CD4-positive, alpha-beta T cell treated with Interleukin-4 for 4 hours (primary cell): ENCODE measurements at places on chromosomes 2 and 18.

- no peak for DNase-seq
Measured at GRCh38 chr2:234964631-234965461, 13.0 kb downstream of the SH3BP4 start.

GRCh38 chr18:36296650-36297416, 680 bp upstream of the FHOD3 start:
- no peak for DNase-seq

- no peak for DNase-seq
Measured at GRCh38 chr2:241014224-241014623, 15.8 kb downstream of the SNED1 start.

DNA sequence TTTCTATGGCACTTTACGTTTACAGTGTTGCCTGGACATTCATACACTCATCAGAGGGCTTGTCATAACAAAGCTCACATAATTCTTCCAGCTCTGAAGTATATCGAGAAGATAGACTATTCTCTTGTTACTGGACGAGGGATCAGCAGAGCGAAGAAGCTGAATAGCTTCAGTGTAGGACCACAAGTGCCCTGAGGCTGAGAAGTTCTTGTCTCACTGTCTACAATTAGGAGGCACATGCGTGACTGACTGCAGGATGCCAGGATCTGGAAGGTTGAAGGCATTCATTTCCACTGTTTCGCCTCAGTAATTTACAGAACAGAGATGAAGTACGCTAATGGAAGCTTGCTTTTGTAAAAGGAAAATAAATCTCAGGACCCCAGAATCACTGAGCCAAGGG, 9.6 kb downstream of the SH3YL1 start:
- no peak for DNase-seq

- DNase-seq: peak; percentile 68
Measured at GRCh38 chr2:136381722-136382633, 264.0 kb upstream of the CXCR4 start.

DNA sequence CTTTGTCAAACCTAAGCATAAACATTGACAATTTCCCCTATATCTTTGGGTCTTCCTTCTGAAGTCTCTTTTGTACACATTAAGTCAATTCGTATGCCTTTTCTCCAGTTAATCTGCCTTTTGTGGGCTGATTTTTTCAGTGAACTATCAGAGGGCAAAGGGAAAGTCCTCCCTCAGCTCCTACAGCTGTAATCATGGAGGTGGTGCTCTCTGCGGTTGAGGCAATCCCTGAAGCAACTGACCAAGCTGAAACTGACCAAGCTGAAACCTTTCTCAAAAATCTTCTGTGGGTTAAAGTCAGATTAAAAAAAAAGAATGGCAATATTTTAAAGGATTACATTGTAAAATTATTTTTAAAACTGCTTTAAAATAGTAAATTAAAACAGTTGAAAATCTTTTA, 105.8 kb upstream of the DNAJC10 start:
- no peak for DNase-seq

GRCh38 chr2:176079831-176080539, 3.8 kb downstream of the EVX2 start:
- no peak for DNase-seq

- DNase-seq: no peak
Measured at GRCh38 chr2:236616624-236617023, 47.0 kb downstream of the ACKR3 start.

DNA sequence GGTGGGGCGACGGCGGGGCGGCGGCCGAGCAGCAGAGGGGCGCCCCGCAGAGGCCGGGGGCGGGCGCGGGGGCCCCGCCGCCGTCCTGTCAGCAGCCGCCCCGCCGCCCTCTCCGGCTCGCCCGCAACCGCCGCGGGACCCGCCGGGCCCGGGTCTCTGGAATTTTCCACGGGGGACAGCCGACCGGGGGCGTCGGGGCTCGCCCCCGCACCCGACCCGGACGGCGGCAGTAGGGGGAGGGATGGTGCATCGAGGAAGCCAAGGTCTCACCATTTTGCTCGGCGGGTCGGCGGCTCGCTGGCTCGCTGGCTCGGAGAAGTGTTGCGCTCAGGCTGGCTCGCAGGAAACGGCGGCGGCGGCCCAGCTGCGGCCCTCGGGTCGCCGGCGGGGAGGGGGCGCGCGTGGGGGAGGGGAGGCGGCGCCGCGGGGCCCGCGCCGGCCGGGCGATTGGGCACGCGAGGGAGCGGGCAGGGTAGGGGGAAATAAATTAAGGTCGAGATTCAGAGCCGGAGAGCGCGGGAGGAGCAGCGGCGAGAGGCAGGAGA, 405 bp downstream of the PPP3R1 start:
- no peak for DNase-seq

GRCh38 chr2:70767079-70767698, 811 bp downstream of the ADD2 start:
- no peak for DNase-seq
